ENCODE measurements at places on chromosomes 4 and X.

GRCh38 chr4:168273838-168274237, 44.7 kb downstream of the DDX60 start:
- no peak for DNase-seq

DNA sequence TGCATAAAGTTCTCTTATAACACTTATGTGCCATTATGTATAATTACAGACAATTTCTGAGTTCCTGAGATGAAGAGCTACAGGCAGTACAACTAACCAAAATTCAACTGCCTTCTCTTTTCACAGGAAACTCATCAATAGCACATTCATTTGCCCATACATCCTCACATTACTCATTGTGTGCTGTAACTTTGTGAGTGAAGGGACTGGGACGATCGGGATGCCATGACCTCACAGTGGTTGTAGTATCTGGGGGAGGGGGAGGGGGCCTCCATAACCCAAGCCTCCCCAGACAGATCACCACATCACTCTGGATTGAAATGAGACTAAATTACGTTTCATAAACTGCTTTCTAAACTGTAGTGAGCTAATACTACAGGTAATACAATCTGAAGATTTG, 60.7 kb downstream of the ABCG2 start:
- no peak for DNase-seq

- no peak for DNase-seq
Measured at GRCh38 chr4:11424000-11424399, 4.7 kb downstream of the HS3ST1 start.

DNA sequence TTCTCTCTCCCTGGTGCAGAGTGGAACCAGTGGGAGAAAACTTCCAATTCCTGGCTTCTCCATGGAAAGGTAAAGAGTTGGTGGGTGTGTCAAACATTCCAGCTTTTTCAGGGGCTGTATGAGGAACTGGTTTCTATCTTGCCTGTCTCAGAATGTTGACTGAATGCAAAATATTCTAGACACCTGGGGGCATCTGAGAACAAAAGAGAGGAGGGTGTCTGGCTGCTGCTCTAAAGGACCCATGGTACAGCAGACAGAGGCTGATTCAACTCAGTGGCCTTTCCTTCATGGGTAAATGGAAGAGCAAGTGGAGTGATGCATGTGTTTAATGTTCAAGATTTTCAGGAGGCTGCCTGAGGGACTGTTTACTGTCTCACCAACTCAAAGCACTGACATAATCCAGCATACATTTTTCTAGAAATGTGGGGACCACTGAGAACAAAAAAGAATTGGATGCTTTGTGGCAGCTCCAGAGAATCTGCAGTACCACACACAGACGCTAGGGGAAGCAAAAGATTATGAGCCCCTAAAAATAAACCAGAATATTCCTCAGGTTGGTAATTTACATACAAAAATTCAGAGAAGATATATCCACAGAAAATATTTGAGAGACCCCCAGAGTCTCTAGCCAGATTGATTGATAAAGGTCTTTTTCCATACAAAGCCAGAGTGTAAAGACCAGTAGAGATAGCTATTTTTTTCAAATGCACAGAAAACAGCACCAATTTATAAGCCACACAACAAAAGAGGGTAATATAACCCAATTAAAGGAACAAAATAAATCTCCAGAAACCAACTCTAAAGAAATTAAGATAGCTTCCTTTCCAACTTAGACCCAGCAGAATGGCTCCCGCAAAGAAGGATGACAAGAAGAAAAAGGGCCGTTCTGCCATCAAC, 48.0 kb upstream of the STARD8 start:
- no peak for DNase-seq

- DNase-seq: no peak
Measured at GRCh38 chr4:36142504-36142903, 101.8 kb downstream of the ARAP2 start.
